ENCODE measurements at places on chromosomes 11 and 22.
A peak's percentile ranks its signal among the peaks of the same experiment; 100 is the strongest.

DNA sequence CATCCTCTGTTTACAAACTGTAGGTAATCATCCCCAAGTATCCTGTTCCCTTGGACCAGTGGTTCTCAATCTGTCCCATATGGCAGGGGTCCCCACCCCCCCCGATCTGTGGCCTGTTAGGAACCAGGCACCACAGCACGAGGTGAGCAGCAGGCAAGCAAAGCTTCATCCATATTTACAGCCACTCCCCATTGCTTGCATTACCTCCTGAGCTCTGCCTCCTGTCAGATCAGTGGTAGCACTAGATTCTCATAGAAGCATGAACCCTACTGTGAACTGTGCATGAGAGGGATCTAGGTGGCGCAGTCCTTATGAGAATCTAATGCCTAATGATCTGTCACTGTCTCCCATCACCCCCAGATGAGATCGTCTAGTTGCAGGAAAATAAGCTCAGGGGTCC, 33.4 kb upstream of the EIF3M start:
- DNase-seq, result no peak

- DNase-seq, result no peak
Observed at GRCh38 chr11:83728281-83728680, 442.1 kb upstream of the CCDC90B start.

DNA sequence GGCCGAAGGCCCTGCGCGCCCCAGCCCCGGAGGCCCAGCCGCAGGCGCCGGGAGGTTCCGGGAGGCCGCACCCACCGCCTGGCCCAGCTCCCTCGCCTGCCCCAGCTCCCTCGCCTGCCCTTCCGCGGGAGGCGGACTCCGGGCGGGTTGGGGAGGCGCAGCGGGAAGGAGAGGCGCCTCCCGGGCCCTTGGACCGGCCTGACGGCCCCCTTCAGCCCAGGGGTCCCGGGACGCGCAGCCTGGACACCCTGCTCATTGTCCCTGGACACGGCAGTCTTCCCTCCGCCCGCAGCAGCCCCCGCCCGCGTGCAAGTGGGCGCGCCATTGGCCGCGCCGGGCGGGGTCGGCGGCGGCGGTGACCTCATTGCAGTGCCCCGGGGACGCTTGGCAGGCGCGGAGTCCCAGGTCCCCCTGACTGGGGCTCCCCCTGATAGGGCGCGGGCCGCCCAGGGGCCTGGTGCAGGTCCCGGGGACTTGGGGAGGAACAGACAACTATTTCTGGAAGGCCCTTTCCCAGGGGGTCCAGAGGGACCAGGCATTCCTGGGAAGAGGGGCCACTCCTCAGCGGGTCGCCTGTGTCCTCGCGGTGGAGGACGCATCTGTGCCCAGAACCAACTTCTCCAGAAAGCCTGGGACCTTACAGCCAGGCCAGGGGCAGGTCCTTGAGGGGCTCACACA, 501 bp downstream of the CD151 start:
- no peak for DNase-seq

DNA sequence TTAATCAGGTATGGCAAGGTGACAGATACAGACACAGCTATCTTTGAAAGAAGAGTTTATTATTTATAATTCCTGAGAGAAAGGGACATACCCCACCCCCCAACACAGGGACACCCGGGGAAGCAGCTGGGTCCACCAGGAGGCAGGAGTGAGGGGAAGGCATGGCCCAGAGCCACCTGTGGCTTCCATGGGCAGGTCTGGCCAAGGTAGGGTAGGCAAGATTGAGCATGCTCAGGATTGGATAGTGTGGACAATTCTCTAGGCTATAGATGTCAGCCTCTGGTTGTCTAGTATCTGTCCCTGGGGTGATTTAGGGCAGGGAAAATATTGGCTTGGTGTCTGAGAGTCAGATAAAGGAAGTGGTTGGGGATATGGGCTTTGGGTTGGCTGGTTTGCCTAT, 27.5 kb upstream of the SMIM35 start:
- DNase-seq, result no peak

GRCh38 chr11:118049771-118050170, 27.1 kb upstream of the TMPRSS4 start:
- no peak for DNase-seq

GRCh38 chr22:46809153-46809885, 46.9 kb downstream of the TBC1D22A start:
- no peak for DNase-seq

DNA sequence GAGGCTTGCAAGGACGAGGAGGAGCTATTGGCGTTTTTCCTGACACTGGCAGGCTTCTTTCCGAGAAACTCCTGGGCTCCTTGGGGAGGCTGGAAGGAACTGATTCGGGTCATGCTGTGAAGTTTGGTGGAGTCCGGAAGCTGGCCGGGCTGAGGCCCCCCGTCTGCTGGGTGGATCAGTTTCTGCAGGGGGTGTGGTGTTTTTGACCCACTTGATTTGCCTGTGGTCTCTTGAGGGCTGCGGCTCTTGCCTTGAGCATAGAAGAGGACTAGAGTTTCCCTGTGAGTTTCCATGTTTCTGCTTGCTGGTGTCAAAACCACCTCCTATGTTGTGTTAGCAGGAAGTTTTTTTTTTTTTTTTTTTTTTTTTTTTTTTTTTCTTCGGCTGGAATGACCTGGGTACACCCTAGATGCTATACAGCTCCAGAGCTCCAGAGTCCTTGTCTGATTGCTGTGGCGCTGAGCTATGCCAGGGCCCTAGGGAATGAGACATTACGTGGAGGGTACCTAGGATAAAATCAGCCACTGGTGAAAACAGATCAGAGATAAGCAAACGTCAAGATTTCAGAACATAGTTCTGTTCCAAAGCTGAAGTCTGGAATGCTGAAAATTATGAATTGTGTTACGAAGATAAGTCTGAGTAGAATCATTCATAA, 728 bp downstream of the TBC1D22A start:
- DNase-seq, result peak; percentile 36

GRCh38 chr11:3903207-3903896, 47.9 kb downstream of the STIM1 start:
- no peak for DNase-seq

GRCh38 chr11:33894398-33894746, 2.5 kb upstream of the LMO2 start:
- DNase-seq, result no peak
